ENCODE measurements at places on chromosomes 2 and 18.
A peak's percentile ranks its signal among the peaks of the same experiment; 100 is the strongest.

DNA sequence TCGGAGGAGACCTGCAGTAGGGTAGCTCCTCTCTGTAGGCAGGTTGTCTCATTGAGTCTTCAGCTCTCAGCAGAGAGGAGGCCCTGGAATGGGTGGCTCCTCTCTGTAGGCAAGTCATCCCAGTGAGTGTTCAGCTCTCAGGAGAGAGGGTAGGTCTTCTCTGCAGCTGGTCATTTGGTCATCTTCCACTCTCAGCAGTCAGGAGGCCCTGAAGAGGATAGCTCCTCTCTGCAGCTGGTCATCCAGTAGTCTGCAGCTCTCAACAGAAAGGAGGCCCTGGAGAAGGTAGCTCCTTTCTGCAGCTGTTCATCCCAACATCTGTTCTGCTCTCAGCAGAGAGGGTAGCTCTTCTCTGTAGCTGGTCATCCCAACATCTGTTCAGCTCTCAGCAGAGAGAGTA is 26.0 kb upstream of the RUFY4 start:
- H3K27me3 ChIP-seq, result peaks cover 3% of the 10 kb centered on the region
- H3K4me1 ChIP-seq, result no peaks in the 10 kb centered on the region
- no peak for DNase-seq
- H3K36me3 ChIP-seq, result no peaks in the 10 kb centered on the region
- H3K27ac ChIP-seq, result no peak overlapping the region
- H3K4me3 ChIP-seq, result no peak overlapping the region

- H3K4me3 ChIP-seq, result no peak overlapping the region
- H3K4me1 ChIP-seq, result peaks cover 30% of the 10 kb centered on the region
- peak overlapping the region; percentile 8 for H3K27ac ChIP-seq
These were observed 29.6 kb upstream of the IL1R1 start for GRCh38 chr2:102112692-102113665.

- no peaks in the 10 kb centered on the region for H3K4me1 ChIP-seq
- peaks cover 29% of the 10 kb centered on the region for H3K36me3 ChIP-seq
- no peak overlapping the region for H3K4me3 ChIP-seq
- DNase-seq, result no peak
These were observed 229.1 kb downstream of the RTP5 start for GRCh38 chr2:242098445-242099128.

DNA sequence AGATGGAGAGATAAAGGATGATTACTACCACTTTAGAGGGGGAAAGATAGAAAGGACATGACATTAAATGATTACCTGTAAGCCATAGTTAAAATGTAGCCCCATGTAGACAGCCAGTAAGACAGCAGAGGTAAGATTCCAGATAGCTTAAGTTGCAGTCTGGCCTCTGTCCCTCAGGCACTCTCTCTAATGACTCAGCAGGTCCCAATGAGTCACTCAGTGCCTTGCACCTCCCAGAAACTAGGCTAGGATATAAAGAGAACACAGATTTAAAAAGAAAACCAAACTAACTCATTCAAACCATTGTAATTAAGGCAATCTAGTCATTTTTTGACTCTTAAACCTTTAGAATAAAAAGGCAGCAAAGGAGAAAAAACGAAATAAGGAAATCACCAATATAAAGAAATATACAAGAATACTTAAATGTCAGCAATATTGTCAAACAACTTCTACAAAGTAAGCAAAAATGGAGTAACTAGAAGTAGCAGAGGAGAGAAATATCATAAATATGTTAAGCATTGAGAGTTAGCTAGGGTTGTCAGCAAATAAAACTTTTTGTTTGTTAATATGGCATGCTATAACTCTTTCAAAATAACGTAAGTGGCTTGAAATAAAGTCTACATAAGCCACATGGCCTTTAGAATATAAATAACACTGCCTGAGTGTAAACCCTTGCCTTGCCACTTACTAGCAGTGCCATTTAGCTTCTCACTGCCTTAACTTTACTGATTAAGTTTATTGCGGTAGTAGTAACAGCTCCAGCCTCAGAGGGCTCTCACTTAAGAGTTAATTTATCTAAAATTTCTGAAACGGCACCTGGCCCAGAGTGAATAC is 48.5 kb downstream of the SOCS6 start:
- H3K4me3 ChIP-seq, result no peak overlapping the region
- no peak overlapping the region for H3K27ac ChIP-seq
- no peak for DNase-seq
- H3K36me3 ChIP-seq, result no peaks in the 10 kb centered on the region
- no peaks in the 10 kb centered on the region for H3K4me1 ChIP-seq

DNA sequence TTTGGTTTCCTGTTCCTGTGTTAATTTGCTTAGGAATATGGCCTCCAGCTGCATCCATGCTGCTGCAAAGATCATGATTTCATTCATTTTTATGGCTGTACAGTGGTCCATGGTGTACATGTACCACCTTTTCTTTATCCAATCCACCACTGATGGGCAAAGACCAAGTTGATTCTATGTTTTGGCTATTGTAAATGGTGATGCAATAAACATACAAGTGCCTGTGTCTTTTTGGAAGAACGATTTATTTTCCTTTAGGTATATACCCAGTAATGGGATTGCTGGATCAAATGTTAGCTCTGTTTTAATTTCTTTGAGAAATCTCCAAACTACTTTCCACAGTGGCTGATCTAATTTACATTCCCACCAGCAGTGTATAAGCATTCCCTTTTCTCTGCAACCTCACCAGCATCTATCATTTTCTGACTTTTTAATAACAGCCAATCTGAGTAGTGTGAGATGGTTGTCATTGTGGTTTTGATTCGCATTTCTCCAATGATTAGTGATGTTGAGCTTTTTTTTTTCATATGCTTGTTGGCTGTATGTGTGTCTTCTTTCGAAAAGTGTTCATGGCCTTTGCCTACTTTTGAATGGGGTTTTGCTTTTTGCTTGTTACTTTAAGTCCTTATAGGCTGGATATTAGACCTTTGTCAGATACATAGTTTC is 19.4 kb downstream of the EXOC6B start:
- DNase-seq, result no peak
- H3K36me3 ChIP-seq, result no peaks in the 10 kb centered on the region
- H3K27me3 ChIP-seq, result no peaks in the 10 kb centered on the region
- H3K4me1 ChIP-seq, result no peaks in the 10 kb centered on the region
- no peak overlapping the region for H3K27ac ChIP-seq
- H3K4me3 ChIP-seq, result no peak overlapping the region

DNA sequence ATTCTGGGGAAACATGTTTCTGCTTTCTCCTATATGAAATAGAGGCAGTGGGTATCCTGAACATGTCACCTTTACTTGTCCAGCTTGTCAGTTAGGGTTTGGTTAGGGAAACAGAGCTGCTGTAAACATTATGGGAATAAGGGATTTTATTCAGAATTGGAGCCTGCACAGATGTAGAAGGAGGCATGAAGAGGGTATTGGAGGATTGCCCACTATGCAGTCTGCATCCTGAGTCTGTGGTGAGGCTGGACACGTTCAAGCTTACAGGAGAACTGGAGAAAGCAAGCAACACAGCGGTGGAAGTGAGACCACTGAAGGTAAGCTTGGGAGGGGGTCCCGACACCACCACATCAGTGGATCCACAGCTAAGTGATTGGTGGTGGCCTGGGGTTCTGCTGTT is 443.0 kb upstream of the TNP1 start:
- DNase-seq, result no peak
- H3K4me1 ChIP-seq, result no peaks in the 10 kb centered on the region
- peaks cover 2% of the 10 kb centered on the region for H3K27me3 ChIP-seq

All from CD4-positive, CD25-positive, alpha-beta regulatory T cell (primary cell).